ENCODE measurements at places on chromosomes 2 and 18.

DNA sequence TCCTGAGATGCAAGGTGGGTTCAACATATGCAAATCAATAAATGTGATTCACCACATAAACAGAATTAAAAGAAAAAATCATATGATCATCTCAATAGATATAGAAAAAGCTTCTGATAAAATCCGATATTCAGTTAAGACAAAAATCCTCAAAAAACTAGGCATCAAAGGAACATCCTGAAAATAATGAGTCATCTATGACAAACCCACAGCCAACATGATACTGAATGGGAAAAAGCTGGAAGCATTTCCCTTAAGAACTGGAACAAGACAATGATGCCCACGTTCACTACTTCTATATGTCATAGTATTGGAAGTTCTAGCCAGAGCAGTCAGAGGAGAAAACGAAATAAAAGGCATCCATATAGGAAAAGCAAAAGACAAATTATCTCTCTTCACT is 80.4 kb downstream of the MYO3B start:
- no peak for DNase-seq

DNA sequence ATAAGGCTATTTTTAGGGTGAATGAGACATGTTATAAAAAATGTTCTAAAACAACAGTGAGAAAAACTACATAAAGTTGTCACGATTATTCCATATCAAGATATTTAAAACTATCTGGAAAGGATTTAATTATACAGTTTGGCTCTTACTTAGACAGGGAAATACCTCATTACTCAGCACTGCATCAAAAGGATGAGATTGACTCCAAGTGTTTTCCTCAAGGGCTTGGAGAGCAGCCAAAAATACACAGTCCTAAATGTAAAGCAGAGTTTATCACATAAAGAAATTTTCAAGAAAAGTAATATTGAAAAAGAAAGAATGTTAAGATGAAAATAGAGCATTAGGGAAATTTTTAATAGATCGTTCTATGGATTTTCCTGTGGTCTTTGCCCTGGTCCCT is 285.5 kb upstream of the NETO1 start:
- no peak for DNase-seq

DNA sequence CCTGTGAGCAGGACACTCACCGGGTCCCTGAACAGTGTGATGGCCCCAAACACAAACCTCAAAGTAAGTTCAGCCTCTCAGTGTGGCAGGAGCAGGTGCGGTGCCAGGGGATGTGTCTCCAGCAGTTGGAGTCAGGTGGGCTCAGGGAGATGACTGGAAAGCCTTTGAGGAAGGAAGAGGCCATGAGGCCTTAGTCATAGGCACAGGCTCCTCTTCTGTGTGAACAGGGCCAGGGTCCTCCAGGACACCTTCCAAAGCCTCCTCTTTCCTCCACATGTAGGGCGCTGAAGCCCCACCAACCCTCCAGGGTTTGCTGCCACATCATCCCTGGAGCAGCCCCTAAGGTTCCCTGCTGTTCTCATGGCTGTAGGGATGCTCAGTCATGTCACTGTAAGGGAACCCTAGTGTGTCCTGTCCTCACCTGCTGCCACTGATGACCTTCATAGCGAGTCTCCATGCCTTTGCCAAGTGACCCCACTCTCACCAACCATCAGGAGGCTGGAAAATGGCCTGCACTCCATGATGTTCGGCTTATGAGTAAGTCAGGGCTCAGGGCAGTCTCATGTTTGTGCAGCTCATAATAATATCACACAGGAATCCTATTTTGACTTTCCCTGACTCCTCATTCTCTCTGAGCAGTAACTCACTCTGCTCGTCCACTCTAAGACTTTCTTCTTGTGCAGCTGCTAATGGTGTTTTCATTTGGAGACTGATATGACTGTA is 1152.9 kb downstream of the RPIA start:
- DNase-seq = no peak

DNA sequence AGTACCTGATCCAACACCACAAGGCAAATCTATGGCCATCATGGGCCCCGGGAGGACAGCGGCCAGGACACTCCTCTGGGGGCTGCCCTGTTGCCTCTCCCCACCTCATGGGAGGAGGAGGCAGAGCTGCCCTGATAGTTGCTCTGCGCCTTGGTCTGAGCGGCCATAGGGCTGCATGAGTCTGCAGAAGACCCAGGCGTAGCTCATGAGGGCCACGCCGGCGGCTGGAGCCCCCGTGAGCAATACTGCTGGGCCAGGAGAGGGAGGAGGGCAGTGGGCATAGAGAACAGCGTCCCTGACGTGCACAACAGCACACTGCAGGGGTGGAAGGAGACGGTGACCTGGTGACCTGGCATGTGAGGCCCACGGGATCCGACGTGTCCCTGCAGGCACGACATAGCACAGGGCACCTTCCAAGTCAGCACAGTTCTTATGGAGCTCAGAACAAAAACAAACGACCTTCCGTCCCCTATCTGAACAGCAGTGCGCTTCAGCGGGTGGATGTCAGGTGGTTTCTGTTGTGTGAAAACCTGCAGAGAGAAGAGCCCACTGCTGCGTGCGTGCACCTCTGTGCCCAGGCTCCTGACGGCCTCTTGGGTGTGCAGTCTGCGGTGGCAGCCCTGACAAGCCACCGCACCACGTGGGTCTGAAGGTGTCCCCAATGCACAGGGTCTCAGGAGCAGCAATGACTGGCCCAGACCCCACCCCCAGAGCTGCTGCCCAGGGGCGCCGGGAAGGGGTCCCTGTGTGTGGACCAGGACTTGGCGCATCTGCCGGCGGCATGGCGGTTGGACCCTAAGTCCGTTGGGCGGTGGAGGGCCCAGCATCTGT is 13.0 kb downstream of the STK25 start:
- DNase-seq = no peak

DNA sequence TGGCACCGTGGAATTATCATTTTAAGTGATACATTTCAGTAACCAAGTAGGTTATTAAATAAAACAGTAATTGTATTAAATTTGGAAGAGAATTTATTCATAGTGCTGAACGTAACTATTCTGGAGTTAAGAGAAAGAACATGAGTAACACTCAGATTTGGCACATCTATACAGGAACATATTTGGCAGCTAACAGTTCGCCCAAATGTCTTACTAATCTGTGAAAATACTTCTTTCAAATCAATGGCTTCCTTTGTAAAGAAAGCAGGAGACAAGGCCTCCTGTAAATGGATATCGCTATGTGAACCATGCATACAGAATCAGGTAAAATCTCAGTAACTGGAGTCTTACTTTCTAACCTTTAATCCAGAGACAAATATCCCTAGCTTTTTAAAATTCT is 64.4 kb downstream of the ZNF516 start:
- DNase-seq = no peak

DNA sequence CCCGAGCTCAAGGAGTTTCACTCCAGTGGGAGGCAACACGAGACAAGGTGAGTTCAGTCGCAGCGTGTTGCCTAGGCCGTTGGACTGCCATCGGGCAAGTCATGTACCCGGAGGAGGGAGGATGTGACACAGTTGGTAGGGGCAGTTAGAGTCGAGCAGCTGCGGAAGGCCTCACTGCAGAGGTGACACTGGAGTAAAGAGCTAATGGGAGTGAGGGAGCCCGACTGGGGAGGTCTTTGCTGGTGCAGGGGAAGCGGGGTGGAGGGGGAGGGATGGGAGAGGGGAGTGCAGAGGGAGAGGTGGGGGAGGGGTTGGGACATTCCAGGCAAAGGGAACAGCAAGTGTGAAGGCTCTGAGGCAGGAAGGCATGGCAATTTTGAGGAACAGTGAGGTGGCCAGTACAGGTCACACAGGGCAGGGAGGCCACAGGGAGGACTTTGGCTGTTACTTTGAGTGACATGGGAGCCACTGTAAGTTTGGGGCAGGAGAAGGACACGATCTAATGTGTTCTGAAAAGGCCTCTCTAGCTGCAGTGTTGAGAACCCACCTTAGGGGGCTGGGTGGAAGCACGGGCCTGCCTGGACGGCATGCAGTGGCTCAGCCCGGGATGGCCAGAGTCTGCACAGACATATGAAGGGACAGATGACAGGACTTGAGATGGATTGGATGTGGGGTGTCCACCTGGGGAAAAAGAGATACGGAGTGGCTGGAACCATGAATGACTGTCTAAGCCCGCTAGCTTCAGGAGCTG is 61.1 kb downstream of the KCNF1 start:
- DNase-seq = no peak

- DNase-seq = no peak
Observed at GRCh38 chr2:156077041-156077742, 255.3 kb downstream of the NR4A2 start.

GRCh38 chr2:29215073-29215472 is 99.9 kb downstream of the CLIP4 start:
- DNase-seq = no peak

DNA sequence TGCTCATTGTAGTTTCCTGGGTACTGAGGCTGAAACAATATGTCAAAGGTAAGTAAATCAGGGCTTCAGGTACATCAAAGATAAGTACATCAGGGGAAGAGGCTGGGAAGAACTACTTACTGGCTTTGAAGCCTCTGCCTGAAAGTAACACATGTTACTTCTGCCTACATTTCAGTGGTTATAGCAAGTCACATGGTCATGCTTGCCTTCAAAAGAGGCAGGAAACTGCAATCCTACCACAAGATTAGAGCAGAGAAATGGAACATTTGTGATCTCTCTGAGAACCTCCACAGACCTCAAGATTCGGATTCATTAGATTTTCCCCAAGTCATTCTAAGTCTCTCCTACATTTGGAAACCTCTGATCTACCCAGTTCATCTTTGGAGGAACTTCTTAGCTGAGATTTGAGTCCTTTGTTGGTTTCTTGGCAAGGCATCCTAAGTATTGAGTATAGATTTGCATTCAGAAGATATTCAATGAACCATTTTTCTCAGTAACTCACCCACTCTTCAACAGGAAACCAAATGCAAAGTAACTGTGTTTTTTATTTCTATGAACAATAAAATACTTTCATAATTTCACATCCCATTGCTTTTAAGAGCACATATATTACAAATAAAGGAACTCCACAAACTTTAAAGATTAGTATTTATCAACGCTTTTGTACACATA is 48.5 kb upstream of the CCDC195 start:
- no peak for DNase-seq

DNA sequence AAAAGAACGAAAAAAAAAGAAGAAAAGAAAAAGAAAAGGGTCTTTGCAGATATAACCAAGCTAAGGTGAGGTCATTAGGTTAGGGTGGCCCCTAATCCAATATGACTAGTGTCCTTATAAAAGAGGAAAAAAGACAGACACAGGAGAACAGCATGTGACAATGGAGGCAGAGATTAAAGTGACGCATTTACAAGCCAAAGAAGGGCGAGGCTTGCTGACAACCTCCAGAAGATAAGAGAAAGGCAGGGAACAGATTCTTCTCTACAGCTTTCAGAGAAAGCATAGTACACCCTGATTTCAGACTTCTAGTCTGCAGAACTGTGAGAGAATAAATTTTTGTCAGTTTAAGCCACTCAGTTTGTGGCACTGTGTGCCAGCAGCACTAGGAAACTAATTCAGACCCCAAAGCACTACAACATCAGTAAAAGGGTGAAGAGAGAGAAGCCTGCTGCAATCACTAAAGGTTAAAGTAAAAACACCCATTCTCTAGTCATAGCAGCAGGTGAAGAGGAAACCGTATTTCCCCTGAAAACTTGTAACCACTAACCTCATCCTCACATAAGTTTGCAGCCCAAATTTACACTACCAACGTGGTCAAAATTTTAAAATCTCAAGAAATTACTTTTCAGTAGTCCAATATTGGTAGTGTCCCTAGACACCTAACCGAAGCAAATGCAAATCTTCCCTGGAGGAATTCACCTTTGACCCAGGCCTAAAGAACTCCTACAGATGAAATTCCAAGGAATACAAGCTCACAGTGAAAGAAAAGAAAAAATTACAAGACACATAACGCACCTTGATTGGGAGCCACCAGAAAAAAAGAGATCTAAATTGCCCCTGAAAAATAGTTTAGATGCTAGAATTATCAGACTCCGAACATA is 17.5 kb downstream of the REEP1 start:
- DNase-seq = no peak

GRCh38 chr2:58710795-58711279 is 469.7 kb upstream of the FANCL start:
- DNase-seq = no peak

GRCh38 chr2:117411983-117412382 is 402.5 kb upstream of the DDX18 start:
- no peak for DNase-seq

- no peak for DNase-seq
Observed at GRCh38 chr18:42931491-42931890, 184.0 kb downstream of the RIT2 start.
